ENCODE measurements at places on chromosomes 6 and 20.

DNA sequence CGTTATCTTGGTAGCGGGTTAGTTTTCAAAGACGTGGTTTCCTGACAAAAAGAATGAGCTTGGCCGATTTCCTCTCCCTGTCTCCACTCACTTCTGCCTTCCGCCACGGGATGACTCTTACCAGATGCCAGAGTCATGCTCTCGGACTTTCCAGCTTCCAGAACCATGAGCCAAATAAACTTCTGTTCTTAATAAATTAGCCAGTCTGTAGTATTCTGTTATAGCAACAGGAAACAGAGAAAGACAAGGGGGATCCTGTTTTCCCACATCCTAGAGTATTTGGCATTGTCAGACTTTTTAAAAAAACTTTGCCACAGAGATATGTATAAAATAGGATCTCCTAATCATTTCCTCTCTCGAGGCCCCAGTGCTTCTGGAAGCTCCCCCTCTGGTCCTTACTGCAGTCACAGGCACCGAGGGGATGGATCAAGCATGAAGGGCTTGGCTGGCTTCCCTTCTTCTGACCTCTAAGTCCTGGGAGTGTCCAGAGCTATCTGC is 84.9 kb upstream of the NAA20 start:
- DNase-seq, result no peak

- DNase-seq, result no peak
Measured at GRCh38 chr20:1800180-1800579, 95.0 kb upstream of the SIRPA start.

- no peak for DNase-seq
Measured at GRCh38 chr6:138586638-138587037, 87.3 kb upstream of the NHSL1 start.

- DNase-seq, result no peak
Measured at GRCh38 chr20:34624629-34625028, 52.3 kb downstream of the PIGU start.

DNA sequence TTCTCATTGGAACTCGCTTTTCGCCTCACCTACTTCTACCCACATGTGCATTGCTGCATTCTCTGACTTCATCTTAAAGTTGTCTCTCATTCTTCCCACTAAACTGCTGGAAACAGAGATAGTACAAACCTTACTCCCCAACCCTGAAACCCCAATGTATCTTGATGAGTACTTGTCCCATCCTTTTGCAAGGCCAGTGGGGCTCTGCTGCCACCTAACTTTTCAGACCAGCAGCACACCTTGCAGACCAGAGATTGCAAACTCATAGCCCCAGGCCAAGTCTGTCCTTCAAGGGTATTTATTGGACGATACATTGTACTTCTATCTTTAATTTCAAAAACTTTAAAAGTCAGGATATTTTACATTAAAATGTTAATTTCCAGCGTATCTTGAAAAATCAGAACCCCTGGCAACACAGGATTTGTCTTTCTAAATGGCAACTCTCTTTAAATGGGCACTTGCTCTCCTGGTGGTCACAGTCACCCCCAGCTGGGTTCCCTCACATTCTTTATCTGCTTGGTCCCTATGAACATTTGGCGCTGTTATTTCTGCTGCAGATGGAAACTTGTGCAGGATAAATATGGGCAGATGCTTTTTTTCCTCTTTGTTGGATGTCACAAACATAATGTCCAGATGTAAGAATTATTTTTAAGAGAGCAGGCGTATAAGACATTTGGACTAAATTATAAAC is 83.9 kb downstream of the SOD2 start:
- peak; percentile 48 for DNase-seq

All from hematopoietic multipotent progenitor cell treated with erythropoietin and hydrocortisone succinate and interleukin-3 and kit ligand, for 15 days (in vitro differentiated cells).